ENCODE measurements at places on chromosomes 4 and X. TPM values are rescaled to one million over a fixed set of nuclear protein-coding genes. Genes with fewer than 3 reads are reported as not detected.

The RPS6KA6 gene
- polyA plus RNA-seq = 0.61 TPM

The CXCL11 gene
- polyA plus RNA-seq = 1.6 TPM

The DCLK2 gene
- polyA plus RNA-seq = 1.8 TPM

The PTTG2 gene
- 0.11 TPM for polyA plus RNA-seq

The GABRA4 gene
- polyA plus RNA-seq = not detected

The ZNF711 gene
- 0.58 TPM for polyA plus RNA-seq

The DCHS2 gene
- 0.05 TPM for polyA plus RNA-seq

The MAGEB2 gene
- not detected for polyA plus RNA-seq

The DGAT2L6 gene
- not detected for polyA plus RNA-seq

The CXorf49B gene
- not detected for polyA plus RNA-seq

The C4orf36 gene
- 0.61 TPM for polyA plus RNA-seq

The TRIML2 gene
- polyA plus RNA-seq = 0.07 TPM

The GAGE1 gene
- not detected for polyA plus RNA-seq

The LUZP4 gene
- not detected for polyA plus RNA-seq

The PUDP gene
- 12.7 TPM for polyA plus RNA-seq

The SASH3 gene
- 13.5 TPM for polyA plus RNA-seq

The CHIC1 gene
- polyA plus RNA-seq = 2.0 TPM

The MAGEA9B gene
- polyA plus RNA-seq = not detected

The TMSB15A gene
- polyA plus RNA-seq = 1.1 TPM

The CYP2U1 gene
- polyA plus RNA-seq = 2.1 TPM

The AMELX gene
- polyA plus RNA-seq = not detected
